ENCODE measurements at places on chromosomes 12 and 14.

DNA sequence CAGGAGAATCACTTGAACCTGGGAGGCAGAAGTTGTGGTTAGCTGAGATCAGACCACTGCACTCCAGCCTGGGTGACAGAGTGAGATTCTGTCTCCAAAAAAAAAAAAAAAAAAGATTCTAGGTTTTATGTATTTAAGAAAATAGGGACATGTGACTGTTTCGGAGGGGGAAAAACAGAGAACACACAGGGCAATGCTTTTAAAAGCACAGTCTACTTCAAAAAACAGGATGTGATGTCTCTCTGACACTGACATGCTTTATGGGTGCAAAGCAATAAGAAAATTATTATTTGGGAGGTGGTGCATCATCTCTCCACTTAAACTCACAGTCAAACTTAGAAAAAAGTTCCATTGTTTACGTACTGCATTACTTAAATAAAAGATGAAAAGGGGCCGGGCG lies 28.7 kb downstream of the CLIP1 start:
- DNase-seq = no peak

DNA sequence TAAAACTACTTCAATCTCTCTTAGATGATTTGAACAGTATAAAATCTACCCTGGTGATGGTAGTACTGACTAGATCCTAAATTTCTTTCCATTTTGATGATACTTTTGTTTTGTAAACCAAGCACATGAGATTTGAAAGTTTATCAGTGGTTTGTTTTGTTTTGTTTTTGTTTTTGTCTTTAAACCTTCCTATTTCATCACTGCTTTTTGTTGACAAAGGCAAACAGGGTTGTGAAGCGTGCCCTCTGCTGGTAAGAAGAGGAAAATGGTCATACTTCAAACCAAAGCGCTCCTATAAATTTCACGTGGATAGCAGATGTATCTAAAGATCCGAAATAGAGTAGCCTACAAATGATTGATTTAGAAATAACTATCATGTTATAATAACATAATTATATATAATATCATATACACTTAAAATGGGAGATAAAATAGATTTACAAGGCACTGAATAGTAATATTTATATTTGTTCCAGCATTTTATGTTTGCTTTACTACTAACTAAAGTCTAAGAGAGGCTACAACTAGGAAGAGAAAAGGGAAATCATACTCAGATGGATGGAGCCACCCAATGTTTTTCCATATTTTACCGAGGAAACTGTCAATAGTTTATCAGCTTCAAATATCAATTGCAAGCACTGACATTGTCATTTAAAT lies 254.0 kb upstream of the USP15 start:
- peak; percentile 22 for DNase-seq

DNA sequence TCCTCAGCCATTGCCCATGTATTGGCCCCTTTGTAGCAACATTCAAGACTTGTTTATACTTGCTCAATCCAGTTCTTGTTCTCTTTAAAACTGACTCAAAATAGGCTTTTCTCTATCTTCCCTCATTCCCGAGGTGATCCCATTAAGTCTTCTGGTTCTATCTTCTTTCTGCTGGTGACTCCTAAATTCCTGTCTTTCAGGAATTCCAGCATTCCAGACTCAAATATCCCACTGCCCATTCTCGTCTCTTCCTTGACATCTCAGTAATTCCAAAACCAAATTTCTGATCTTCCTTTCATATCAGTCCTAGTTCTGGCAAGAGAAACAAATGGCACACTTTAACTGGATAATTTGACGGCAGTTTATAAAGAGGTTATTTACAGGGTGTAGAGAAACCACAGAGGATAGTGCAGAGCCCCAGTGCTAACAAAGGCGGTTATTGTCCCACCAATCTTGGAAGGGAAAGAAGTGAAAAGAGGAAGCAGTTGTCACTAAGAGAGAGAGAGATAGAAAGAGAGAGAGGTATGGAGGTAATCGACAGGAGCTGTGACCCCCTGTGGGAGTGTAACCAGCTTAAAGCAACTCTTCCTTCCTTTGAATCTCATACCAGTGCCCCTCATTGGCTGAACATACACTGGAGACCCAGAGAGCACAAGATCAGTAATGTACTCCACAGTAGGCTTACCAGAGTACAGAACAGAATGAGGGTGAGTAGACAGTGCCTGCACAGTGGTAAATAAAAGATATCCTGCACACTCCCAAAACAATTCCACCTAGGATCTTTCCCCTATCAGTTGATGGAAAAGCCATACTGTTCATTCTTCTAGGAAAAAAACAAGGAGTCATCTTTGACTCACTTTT lies 177.6 kb upstream of the LMNTD1 start:
- DNase-seq = no peak

GRCh38 chr14:74638966-74639365 lies 26.9 kb upstream of the LTBP2 start:
- no peak for DNase-seq

DNA sequence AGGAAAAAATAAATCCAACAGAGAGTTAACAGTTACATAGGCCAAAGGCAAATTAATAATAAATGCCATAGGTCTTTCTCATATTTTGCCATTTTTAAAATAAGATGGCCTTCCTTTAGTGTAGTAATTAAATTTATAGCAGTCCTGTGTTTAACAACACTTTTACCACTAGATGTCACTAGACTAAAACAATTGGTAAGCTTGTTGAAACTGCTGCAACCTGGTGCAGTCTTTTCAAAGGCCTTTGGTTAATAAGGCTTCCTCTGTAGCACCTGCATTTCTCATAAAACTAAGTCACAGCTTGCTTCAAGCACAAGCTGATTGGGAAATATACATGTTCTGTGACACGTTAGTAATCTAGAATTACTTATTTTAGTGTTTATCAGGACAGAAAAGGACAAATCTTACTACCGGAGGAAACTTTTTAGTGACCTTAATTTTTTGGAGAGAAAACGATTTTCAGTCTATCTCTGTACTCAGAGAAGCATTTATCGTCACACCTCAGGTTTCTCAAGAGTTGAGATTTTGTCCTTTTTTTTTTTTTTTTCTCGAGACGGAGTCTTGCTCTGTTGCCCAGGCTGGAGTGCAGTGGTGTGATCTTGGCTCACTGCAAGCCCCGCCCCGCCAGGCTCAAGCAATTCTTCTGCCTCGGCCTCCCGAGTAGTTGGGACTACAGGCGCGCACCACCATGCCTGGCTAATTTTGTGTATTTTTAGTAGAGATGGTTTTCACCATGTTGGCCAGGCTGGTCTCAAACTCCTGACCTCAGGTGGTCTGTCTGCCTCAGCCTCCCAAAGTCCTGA lies 20.0 kb downstream of the BORCS5 start:
- DNase-seq = peak; percentile 77

- no peak for DNase-seq
Measured at GRCh38 chr12:1291601-1292332, 300.7 kb downstream of the ERC1 start.
